ENCODE measurements at places on chromosomes 6 and 20.
A peak's percentile ranks its signal among the peaks of the same experiment; 100 is the strongest.

- DNase-seq: no peak
Observed at GRCh38 chr6:16089232-16090062, 39.4 kb upstream of the MYLIP start.

DNA sequence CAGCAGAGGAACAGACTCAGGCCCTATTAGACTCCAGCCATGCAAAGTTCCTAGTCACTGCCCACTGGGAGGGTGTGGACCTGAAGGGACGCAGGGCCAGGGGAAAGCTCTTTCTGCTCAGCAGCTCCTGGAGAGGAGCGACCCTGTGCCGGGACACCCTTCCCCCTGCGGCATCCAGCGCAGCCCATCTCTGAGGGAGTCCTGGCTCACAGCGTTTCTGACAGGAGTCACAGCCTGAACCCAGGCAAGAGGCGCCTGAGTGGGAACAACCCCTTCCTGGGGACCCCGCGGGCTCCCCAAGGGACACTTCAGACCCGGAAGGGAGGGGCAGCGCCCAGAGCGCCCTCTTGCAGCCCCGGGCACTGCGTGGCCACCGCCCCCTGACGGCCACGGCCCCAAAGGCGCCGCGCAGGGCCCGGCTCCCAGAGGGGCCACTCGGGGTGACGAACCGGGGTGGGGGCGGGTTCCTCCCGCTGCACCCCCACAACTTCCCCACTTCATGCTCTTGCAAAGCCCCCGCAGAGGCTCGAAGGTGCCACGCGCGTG lies 862 bp downstream of the UCKL1 start:
- peak; percentile 65 for DNase-seq

- DNase-seq: no peak
Observed at GRCh38 chr6:101224751-101225150, 168.8 kb upstream of the GRIK2 start.

DNA sequence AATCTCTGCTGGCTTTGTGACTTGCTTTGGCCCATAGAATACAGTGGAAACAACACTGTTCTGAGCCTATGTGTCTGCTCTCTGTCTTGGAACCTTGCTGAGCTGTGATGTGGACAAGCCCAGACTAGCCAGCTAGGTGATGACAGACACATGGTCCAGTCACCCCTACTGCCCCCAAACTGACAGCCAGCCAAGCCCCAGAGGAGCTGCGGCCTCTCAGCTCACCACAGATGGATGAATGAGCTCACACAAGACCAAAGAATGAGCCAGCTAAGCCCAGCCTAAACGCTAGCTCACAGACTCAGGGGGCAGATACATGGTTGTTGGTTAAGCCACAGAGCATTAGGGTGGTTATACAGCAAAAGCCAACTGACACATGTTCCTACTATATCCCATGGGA lies 4.1 kb downstream of the AARS2 start:
- no peak for DNase-seq

- no peak for DNase-seq
Observed at GRCh38 chr6:27726619-27727023, 185.6 kb downstream of the OR2B2 start.

DNA sequence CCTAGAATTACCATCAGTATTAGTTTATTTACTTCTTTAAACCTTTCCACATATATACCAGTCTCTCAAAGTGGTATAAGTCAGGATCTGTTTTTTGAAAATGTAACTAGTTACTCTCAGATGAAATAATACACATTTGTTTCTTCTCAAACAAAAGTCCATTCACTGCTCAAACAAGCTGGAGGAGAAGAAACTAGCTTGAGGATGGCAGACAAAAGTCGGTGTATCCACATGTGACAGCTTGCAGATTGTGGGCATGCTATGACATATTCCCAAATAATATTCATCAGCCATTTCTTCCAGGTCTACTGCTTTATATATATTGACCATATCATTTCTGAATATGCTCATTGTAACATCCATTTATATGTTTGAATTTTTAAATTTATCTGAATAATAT lies 197.4 kb upstream of the KCNQ5 start:
- no peak for DNase-seq

DNA sequence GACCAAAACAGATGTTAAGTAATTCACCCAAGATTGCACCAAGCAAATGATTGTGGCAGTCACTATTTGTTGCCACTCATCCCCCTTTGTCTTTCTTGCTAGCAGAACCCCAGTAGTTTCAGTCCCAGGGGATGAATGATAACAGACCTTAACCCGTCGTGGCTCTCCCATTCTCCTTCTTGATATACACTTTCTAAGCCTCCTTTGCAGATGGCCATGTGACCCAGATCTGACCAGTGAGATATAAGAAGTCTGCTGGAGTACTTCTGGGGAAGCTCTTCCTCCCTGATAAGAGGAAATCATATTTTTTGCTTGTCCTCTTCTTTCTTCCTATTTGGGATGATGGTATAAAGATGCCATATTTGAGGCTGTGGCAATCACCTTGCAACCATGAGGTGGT lies 9.6 kb upstream of the SH3BGRL2 start:
- DNase-seq: no peak

GRCh38 chr6:158356586-158357546 lies 44.6 kb downstream of the TULP4 start:
- DNase-seq: no peak

DNA sequence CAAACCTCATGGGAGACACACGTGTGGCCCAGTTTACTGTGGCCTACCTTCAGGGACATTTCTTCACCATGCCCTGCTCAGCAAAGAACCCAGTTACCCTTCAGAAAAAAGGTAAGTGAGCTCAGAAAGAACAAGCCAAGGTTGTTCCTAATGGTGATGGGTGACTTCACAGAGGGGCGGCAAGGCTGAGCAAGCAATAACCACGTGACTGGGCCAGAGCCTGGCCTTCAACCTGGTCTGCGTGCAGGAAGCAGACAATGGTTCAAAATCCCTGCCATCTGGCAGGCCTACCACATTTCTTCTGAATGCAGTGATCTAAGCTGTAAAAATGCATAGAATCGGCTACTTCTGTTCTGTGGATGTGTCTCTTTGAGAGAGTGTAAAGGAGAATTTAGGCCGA lies 115.5 kb upstream of the CST7 start:
- DNase-seq: no peak

- DNase-seq: no peak
Observed at GRCh38 chr6:154542747-154543146, 32.3 kb upstream of the CNKSR3 start.

DNA sequence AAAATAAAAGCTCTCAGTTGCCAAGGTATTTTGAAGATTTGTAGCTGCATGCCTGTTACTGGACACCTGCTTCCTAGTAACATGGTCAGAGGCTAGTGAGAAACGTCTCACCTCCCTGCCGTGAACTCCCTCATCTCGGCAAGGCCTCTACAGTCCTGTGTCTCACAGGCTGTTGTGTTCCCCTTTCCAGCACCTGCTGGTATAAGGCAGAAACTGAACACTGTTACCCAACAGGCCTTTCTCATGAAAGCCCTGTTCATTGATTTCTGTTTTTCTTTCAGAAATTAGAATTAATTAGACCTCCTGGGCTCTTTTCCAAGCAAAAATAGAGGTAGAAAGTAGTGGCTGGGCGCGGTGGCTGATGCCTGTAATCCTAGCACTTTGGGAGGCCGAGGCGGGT lies 17.6 kb upstream of the SRSF3 start:
- DNase-seq: no peak

Measured in ecto neural progenitor cell (in vitro differentiated cells).